ENCODE measurements at places on chromosomes 1 and 21.

DNA sequence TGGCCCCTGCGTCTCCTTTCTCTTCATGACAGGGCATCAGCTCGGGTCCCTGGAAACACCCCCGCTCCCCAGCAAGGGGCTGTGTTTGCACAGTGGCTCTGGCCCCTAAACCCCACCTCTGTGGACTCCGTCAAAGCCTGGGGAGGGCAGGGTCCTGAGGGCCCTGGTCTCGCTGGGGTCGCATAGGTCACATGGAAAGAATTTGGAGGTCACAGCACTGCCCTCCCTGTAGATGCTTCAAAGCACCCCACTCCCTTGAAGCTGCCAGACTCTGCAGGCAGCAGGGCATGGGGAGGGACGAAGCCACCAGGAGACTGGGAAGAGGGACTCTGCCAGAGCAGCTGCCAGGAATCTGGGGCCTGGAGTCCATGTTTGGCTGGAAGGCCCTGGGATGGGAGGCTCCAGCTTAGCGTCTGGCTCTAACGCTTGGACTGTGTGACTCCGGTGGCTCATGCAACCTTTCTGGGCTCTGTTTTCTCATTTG lies 36.6 kb upstream of the ECE1 start:
- DNase-seq, result no peak

GRCh38 chr1:231628207-231628876 lies 1.8 kb downstream of the DISC1 start:
- no peak for DNase-seq

GRCh38 chr1:21365036-21365435 lies 74.8 kb upstream of the ECE1 start:
- no peak for DNase-seq

DNA sequence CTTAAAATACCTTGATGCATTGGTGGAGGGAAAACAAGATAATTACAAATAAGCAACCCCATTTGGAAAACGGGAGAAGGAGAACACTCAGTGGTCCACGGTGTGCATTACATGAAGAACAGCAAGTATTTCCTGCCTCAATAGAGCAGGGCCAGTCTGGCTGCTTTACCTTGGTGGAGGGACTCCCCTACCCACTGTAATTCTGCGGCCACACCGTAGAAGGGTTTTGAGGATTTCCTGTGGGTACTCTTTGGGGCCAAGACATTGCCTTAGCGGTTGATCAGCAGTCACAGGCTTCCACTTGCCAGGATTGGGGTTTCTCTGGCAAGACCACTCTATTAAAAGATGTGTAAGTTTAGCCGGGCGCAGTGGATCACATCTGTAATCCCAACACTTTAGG lies 16.3 kb upstream of the TMEM54 start:
- no peak for DNase-seq

- DNase-seq, result no peak
Measured at GRCh38 chr1:209862391-209863356, 34.9 kb downstream of the UTP25 start.

GRCh38 chr1:232038706-232039677 lies 412.4 kb downstream of the DISC1 start:
- DNase-seq, result no peak

DNA sequence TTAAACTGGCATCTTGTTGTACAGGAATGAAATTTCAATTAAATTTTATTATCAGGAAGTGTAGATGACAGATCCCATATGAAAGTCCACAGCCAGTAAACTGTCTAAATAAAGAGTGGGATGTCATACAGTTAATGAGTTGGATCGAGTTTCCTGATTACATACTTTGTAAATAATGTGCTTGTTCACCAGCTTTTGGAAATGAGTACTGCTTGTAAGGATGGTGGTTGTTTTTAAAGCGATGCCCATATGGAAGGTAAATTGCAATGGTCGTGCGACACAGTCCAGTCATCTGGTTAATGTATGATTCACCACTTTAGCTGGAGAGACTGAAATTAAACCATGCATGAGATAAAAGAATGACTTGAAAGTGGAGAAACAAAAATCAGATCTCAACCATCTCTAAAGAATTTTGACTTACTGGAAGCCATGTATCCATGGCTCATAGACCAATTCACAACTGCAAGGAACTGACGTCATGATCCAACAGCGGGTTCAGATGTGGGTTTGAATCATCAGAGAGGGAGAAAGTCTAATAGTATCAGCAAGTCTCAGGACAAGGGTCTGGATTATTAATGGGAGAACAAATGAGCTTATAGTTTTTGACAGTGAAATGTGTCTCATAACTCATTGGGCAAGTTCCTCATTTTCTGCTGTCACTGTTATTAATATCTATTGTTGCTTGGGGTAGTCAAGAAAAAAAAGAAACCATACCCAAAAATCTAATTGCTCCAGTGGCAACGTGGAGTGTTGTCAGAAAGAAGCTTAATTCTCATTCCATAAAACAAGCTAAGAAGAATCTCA lies 49.0 kb downstream of the MAP10 start:
- DNase-seq, result no peak

- no peak for DNase-seq
Measured at GRCh38 chr1:51504806-51505525, 14.1 kb downstream of the EPS15 start.

DNA sequence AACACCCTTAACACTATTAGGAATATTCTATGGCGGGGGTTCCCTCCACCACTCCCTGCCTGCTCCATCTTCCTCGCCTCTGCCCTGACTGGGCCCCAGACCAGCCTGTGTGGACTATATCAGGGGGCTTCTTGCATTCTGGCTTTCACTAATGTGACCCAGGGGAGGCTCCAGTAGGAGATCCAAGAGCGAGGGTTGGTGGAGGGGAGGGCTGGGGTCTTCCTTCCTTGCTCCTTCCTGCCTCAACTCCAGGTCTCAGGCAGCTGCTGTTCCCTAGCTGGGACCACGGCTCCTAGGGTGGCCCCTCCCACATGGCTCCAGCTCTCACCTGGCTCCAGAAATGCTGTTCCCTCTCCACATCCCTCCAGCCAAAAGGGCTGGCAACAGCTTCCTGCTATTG lies 257.4 kb downstream of the MATN1 start:
- DNase-seq, result no peak

DNA sequence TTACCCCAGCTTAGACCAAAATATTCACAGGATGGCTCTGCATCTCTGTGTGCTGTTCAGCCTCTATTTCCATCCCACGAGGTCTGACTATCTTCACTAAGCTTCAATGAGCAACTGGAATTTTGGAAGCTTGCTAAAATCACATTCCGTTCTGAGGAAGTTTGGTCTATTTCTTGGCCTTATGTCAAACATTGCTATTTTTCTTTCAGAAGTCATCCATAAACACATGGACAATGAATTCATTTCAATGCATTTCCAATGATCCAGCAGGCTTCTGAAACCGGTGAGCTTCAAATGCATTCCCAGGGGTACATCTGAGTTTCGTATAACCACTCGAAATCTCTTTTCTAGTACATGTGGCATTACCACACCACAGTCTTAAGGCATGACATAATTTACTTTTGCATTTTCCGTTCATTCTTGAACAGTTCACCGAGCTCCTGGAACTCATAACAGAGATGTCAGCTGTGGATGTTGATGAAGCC lies 294.1 kb upstream of the KAZN start:
- DNase-seq, result no peak

GRCh38 chr1:154884869-154885701 lies 15.0 kb upstream of the KCNN3 start:
- no peak for DNase-seq

DNA sequence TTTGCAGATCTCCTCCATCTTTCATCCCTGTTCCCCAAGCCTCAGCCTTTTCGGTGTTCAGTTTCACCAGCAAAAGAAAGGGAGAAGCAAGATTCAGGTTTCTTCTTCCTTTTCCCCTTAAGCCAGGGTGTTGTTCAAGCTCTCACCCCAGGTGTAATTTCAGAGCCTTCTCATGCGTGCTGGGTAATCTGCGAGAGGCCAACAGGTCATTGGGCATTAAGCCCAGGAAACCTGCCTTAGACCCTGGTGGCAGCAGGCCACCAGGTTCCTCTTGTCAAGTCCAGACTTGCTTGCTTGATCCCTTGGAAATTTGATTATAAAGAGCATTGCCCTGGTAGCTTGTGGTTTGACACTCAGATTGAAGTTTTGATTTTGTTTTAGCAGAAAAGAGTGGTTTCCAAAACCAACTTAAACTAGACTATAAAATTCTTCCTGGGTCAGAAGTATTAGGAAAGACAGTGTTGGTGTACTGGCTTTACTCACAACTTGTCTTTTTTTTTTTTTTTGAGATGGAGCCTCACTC lies 6.9 kb downstream of the AKR1A1 start:
- no peak for DNase-seq

- DNase-seq, result no peak
Measured at GRCh38 chr1:119947468-119947867, 51.2 kb upstream of the ADAM30 start.

DNA sequence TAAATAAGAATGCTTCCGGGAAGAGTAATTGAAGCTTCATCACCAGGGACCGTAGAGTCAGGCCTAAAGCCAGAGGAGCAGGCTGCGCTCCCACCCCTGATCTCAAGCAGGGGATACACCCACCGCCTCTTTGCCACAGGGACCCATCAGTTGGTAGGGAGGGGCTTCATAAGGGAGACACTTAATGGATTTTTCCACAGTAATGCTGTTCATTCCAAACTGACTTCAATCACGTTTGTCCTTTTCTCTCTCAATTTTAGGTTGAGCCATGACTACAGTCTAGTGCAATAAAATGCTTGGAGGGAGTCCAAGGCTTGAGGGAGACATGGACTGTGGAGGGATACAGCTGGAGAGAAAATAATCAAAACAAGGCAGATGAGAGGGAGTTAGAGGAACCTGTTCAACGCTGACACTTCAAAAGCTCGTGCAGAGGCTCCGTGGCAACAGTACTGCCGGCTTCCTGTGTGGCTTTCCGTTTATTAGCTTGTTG lies 111.5 kb downstream of the SEC16B start:
- DNase-seq, result no peak

DNA sequence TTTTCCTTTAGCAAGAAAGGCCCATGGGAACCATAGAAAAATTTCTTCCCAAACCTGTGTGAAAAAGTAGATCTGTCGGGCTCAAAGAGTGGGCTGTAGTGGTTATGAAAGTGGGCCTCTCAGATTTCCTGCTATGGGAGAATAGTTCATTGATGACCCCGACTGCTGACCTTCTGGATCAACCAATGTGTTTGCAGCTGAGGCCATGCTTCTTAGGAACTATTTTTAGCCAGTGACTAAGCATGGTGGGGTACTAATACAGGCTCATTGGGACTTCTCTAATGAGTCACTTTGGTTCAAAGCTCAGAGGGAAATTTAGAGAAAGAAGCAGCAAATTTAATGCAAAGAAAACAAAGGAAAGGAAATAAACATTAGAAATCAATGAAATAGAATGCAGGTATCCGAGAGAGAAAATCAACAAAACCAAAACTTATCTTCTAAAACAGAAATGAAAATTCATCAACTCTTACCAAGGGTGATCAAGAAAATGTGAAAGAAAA lies 12.6 kb upstream of the PSMA5 start:
- DNase-seq, result no peak

GRCh38 chr1:46062651-46063319 lies 69.6 kb downstream of the PIK3R3 start:
- DNase-seq, result no peak

DNA sequence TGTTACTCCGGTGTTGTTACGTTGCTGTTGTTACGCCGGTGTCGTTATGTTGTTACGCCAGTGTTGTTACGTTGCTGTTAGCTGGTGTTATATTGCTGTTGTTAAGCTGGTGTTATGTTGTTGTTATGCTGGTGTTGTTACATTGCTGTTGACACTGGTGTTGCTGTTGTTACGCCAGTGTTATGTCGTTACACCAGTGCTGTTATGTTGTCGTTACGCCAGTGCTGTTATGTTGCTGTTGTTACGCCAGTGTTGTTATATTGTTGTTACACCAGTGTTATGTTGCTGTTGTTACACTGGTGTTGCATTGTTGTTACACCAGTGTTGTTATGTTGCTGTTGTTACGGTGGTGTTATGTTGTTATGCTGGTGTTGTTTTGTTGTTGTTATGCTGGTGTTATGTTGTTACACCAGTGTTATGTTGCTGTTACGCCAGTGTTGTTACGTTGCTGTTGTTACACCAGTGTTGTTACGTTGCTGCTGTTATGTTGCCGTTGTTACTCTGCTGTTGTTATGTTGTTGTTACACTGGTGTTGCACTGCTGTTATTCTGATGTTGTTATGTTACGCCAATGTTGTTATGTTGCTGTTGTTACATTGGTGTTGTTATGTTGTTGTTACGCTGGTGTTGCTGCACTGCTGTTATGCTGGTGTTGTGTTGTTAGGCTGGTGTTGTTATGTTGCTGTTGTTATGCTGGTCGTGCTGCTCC lies 25.6 kb downstream of the H6PD start:
- DNase-seq, result no peak

- DNase-seq, result peak; percentile 3
Measured at GRCh38 chr1:112359961-112360767, 35.9 kb upstream of the CTTNBP2NL start.

- no peak for DNase-seq
Measured at GRCh38 chr1:10631121-10631810, 156.5 kb downstream of the PEX14 start.

GRCh38 chr21:45126204-45126626 lies 51.8 kb downstream of the ADARB1 start:
- no peak for DNase-seq

- no peak for DNase-seq
Measured at GRCh38 chr1:17045150-17045549, 8.7 kb downstream of the SDHB start.

GRCh38 chr1:232368821-232369321 lies 261.1 kb downstream of the SIPA1L2 start:
- DNase-seq, result no peak

GRCh38 chr1:36328713-36329112 lies 5.3 kb upstream of the EVA1B start:
- no peak for DNase-seq

DNA sequence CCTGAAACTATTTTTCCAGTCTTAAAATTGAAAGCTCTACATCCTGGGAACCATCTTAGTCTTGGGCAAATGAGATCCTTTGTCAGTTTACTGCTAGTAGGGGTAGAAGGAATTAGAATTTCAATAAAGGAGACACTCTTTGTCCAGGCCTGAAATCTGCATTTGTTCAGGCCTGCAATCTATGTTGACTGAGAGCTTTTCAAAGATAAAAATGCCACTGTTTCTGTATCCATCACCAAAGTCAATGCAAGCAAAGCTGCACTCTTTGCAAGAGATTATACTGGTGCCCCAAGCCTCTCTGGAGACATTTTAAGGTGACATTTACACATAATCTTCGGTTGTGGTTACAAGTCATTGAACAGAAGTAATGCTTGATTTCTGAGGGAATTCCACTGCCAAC lies 135.7 kb downstream of the CTH start:
- DNase-seq, result no peak

GRCh38 chr1:204544321-204544720 lies 28.1 kb downstream of the MDM4 start:
- no peak for DNase-seq

- no peak for DNase-seq
Measured at GRCh38 chr1:189405419-189405818, 1072.2 kb downstream of the BRINP3 start.

All from C1 segment of cervical spinal cord (tissue), 14 donors.